HS-5 (cell line): ENCODE measurements at places on chromosomes 5 and 9.
A peak's percentile ranks its signal among the peaks of the same experiment; 100 is the strongest.

GRCh38 chr9:127558581-127559246 is 53.4 kb upstream of the STXBP1 start:
- no peak for DNase-seq

DNA sequence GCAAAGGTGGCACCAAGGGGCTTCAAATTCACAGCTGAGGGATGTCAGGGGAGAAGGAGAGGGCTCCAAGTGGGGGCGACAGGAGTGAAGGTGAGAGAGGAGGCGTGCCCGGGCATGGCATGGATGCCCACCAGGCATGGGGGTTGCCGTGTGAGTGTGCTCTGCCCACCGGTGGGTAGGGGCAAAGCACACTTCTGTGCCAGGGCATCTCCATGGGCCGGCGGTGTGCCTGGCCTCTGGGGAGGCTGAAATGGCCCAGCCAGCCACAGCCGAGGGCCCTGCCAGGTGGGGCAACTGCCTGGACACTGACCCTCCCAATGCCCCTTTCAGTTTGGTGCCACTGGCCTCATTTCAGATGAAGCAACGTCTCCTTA is 14.0 kb upstream of the RNU6ATAC start:
- no peak for DNase-seq

DNA sequence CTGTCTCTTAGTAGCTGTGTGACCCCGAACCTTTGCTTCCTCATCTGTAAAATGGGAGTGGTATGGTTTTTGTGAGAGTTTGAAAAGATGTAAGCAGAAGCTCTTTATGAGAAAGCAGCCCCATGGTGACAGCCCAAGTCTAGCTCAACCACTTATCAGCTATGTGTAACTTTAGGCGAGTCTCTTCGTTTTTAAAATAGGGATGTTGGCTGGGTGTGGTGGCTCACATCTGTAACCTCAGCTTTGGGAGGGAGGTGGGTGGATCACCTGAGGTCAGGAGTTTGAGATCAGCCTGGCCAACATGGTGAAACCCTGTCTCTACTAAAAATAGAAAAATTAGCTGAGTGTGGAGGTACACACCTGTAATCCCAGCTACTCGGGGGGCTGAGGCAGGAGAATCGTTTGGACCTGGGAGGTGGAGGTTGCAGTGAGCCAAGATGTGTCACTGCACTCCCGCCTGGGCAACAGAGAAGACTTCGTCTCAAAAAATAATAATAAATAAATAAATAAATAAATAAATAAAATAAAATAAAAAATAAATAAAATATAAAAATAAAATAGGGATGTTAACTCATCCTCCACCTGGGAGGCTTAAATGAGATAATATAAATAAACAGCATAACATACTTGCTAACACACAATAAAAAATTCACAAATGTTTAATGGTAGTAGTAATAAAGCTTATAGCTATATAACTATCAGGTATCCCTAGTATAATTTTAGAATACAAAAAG is 71.7 kb downstream of the APBA1 start:
- no peak for DNase-seq

GRCh38 chr5:147921136-147921535 is 14.8 kb upstream of the C5orf46 start:
- DNase-seq = no peak

DNA sequence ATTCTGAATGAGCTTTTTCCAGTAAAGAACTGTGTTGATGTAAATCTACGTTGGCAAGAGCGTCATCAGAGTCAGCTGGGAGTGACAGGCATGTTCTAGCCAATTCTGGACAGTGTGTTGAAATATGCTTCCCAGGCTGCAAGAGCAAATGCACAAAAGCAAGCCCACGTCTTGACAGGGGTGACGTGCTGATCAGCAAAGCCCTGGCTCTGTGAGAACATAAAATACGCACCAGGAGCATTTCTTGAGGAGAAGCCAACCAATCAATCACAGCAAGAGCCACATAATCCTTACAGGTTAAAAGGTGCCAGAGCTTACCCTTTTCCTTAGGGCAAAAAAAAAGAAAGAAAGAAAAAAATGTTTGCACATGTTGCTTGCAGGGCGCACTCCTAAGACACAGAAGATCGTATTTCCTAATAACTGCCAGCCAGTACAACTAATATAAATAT is 148.1 kb downstream of the PDE4D start:
- DNase-seq = no peak

DNA sequence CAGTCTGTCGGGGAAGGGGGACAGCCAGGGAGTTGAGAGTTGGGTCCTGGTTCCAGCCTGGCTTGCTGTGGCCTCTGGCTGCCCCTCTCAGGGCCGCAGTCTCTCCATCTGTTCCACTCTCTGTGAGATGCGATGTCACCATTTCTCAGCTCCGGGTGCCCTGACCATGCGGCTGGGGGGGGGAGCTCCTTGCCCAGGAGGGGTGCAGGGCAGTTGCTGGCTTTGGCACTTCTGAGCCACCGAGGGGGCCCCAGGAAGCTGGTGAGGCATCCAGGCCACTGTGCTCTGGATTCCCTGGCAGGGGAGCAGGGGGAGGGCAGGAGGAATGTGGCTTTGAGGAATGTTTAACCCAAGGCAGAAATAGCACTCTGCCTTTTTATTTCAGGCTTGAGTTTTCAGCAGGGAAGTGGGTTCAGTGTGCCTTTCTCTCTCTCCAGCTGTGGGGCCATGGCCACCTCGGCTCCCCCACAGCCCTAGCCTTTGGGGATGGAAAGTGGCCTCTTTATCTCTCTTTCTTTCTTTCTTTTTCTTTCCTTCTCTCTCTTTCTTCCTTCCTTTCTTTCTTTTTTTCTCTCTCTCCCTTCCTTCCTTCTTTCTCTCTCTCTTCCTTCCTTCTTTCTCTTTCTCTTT is 11.0 kb downstream of the NCS1 start:
- peak; percentile 39 for DNase-seq

DNA sequence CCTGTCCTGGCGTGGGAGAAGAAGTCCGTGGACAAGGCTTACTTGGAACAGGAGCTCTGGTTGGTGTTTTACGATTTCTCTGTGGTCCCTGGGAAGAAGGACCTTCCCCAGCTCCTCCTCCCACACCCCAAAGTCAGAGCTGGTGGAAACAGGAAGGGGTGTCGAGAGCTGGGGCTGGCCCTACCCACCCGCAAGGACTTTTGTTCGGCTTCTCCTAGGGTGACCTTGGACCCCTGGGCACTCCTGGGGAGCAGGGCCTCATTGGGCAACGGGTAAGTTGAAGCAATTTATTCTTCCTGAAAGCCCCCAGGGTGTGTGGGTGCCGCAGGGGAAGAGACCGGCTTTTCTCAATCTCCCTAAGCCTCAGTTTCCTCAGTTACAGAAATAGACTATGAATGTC is 53.9 kb upstream of the ORM1 start:
- DNase-seq = no peak

DNA sequence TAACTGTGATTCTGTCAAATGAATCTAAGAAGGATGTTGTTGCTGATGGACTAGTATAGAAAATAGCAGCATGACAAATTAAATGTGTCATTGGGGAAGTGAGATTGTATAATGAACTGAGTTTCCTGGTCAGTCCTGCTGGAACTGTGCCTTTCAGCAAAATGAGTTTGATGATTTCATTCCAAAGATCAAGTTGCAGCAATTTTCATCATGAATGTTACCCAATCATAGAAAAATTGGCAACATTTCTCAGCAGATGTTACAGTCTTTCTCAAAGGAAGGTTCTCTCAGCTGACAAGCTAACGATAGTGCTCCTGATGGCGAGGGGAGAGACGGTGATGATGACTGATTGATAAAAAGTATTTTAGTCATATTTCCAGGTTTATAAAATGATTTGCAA is 10.7 kb downstream of the PCDHAC2 start:
- peak; percentile 89 for DNase-seq

DNA sequence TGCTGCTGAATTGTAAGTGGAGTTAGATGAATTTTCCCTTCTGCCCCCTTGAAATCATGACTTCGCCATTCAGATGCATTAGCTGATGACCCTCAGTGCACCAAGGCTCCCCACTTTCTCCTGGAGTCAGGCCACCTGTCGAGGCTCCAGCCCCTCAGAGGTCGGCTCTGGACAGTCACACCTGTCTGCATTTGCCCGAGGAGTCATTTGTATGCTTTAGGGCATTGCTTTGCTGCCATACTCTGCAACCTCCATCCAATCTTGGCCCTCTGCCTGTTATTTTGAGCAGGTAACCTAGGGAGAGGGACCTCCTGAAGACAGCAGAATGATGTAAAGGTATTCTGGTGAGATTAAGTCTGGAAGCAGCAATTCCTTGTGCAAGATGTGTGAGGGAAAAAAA is 144.8 kb downstream of the MACROH2A1 start:
- DNase-seq = no peak

GRCh38 chr5:140112685-140113179 is 1.2 kb upstream of the PURA start:
- DNase-seq = peak; percentile 45

DNA sequence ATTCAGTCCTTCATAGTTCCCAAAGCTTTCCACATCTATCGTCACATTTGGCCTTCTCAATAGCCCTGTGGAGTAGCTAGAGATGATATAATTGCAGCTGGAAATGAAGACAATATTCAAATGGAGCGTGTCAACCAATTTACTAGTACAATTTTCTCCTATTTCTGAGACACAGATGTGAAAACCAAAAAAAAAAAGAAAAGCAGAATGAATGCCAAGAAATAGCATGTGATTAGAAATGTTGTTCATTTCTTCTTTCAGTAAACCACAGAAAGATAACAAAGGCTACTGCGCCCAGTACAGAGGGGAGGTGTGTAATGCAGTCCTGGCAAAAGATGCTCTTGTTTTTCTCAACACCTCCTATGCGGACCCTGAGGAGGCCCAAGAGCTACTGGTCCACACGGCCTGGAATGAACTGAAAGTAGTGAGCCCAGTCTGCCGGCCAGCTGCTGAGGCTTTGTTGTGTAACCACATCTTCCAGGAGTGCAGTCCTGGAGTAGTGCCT is 99.0 kb downstream of the MUSK start:
- no peak for DNase-seq
